ENCODE measurements at places on chromosomes 13 and 19.

DNA sequence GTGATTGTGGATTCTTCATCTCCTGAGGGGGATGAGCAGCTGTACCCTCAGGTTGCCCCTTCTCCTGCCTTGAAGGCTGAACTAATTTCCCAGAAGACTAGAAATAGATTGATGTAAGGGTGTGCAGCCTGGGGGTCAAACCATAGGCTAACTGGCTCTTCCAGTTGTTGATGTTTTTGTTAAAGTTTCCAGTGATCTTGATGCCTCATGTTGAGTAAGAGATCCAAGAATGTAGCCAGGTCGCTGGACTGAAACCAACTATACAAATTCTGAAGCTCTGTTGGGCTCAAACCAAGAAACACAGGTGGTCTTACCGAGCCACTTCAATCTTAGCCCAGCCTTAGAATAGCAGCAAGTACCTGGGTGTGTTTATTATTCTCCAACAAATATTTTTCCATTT lies 391.8 kb downstream of the KLF5 start:
- DNase-seq = no peak

DNA sequence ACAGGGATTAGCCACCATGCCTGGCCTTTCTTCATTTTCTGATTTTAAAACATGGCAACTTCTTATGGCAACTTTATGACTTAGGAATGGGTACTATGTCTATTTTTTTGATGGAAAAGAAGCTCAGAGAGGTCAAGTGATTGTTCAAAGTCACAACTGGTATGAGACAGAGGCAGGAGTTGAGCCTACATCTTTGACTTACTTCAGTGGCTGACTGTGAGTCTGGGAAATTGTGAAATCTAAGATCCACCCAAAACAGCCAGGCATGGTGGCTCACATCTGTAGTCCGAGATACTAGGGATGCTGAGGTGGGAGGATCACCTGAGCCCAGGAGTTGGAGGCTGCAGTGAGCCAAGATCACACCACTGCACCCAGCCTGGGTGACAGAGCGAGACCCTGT lies 2.4 kb upstream of the ACTL9 start:
- DNase-seq = no peak

DNA sequence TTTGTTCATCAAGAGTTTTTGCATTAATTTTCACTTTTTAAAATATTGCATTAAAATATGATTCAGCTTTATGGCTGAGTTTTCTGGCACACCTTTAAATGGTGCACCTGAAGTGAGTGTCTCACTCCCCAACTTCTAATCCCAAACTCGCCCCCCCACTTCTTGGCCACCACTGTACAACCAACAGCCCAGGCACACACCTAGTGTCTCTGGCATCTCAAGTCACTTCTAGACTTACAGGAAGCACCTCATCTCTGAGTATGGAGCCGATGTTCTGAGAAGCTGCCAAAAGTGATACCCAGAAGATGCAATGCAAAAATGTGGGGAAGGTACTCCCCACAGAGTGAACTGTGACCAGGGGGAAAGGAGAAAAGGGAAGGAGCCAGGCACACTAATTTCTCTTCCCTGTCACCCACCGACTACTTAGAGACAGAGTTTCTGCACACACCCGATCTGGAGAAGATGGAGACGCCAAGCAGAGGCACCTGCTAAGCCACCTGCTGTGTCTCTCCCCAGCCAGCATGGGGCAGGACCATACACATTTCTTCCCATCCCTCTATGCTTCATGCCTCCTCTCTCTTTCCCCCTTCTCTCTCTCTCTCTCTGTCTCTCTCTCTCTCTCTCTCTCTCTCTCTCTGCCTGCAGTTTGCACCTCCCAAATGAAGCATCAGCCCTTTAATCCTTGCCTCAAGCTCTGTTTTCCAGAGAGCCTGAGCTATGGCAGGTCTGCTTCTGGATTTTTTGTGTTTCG lies 155.3 kb upstream of the ZNF507 start:
- DNase-seq = no peak

GRCh38 chr19:51891193-51891747 lies 3.5 kb upstream of the ZNF577 start:
- no peak for DNase-seq

DNA sequence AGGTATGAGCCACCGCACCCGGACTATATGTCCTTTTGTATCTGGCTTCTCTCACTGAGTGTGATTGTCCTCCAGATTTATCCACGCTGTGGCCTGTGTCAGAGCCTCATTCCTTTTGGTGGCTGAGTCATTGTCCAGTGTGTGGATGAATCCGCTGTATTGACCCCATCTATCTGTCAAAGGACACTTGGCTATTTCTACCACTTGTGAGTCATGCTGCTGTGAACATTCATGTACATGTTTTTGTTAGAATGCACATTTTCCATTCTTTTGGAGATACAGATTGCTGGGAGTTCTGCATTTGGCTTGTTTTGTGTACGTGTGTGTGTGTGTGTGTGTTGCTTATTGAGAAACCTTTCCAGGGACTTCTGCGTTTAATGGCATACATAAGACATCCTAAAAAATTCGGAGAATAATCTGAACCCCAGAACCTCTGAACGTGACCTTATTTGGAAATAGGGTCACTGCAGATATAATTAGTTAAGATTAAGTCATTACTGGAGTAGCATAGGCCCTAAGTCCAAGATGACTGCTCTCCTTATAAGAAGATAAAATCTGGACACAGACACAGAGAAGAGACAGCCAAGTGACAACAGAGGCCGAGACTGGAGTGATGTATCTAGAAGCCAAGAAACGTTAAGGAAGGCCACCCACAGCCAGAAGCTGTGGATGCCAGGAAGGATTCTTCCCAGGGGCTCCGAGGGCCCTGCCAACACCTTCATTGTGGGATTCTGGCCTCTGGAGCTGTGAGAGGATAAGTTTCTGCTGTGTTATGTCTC lies 4.9 kb upstream of the GIPC3 start:
- DNase-seq = peak; percentile 56

DNA sequence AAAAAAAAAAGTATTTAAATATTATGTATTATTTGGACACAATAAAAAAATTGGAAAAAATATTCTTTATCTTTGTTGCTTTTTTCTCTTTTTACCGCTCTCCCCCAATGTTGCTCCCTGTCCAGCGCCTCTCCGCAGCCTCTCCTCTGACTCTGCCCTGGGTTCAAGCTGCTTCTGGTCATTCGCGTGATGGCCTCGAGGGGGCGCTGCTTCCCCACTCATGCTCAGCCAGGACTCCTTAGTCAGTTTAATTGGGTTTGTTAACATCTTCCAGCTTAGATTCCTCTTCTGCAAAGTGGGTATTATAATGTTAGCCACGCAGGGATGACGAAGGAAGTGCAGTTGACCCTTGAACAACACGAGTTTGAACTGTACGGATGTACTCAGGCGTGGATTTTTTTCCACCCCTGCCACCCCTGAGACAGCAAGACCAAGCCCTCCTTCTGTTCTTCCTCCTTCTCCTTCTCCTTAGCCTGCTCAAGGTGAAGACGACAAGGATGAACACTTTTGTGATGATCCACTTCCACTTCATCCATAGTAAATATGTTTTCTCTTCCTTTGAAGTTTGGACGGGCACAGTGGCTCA lies 4.9 kb upstream of the NWD1 start:
- DNase-seq = peak; percentile 54

- no peak for DNase-seq
Observed at GRCh38 chr13:113621046-113621445, 36.5 kb downstream of the TFDP1 start.

DNA sequence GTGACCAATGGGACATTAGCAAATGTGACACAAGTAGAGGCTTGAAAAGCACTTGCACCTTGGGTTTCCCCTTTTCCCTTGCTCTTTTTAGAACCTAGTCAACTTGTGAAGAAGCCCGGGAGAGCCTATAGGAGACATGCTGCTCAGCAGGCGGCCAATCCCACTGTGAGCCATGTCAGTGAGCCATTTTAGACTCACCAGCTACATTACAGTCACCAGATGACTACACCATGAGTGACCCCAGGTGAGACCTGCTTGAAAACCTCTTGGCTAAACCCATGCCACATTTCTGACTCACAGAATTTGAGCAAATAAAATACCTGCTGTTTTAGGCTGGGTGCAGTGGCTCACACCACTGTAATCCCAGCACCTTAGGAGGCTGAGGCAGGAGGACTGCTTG lies 317.5 kb downstream of the KLF12 start:
- no peak for DNase-seq

DNA sequence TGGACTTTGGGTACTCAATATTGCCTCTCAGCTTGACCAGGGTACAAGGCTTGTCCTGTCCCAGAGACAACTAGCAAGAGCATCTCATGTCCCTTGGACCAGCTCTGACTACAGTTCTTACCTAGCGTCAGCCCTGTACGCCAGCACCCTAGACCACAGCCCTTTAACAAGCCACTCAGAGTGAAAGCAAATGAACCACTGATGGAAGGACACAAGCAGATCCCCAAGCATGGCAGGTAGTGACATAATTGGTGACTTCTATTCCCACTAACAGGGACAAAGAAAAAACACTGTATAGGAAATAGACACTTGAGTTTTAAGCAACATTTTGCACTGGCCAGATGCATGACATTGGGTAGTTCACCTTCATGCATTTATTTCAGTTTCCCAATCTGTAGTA lies 8.8 kb upstream of the LRCH1 start:
- DNase-seq = no peak
